M059J (cell line): ENCODE measurements at places on chromosomes 13 and 19. TPM values are rescaled to one million over a fixed set of nuclear protein-coding genes. Genes with fewer than 3 reads are reported as not detected.

The NOTCH3 gene
- total RNA-seq = 0.66 and 2.4 TPM in 2 replicates

The TEAD2 gene
- 17.4 and 20.3 TPM in 2 replicates for total RNA-seq

- DNase-seq = no peak
Measured at GRCh38 chr19:54011507-54012211, 20.2 kb downstream of the CACNG6 start.

DNA sequence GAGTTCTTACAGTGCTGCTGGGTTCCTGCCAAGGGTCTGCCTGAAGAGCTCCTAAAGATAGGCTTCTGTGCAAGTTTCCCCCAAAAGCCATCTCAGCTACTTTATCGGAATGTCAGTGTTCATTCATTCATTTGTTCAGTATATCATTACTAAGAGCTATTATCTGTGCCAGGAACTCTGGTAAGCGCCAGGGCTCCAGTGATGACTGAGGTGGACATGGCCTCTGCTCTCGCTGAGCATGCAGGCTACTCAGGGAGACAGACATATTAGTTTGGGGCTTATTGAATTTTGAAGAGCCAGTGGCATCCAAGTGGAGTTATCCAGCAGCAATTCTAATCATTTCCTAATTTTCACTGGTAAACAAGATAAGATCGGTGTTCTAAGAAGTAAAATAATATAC, 65.8 kb downstream of the DGKH start:
- no peak for DNase-seq

The LRP3 gene
- 2.0 and 2.1 TPM in 2 replicates for total RNA-seq

The OR7D4 gene
- not detected in 2 replicates for total RNA-seq

GRCh38 chr19:10730932-10731331, 13.1 kb downstream of the DNM2 start:
- DNase-seq = no peak

- no peak for DNase-seq
Measured at GRCh38 chr13:35285677-35286076, 190.8 kb downstream of the MAB21L1 start.

DNA sequence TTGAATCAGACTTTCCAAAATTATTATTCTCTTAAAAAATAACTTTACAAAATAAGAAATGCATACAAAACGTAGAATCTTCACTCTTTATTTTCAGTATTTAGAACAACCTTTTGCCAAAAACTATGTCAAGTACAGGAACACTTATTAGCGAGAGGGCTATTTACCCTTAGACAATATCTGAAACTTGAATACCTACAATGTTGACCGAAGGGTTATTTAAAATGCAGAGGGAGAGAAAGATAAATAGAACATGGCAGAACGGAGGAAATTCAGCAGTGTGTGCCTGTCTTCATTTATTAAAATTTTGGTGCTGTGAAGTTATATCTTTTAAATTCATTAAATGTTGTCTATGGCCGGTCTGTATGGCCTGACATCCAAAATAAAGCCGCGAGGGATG, 198.8 kb downstream of the EFNB2 start:
- DNase-seq = no peak

The FGF22 gene
- total RNA-seq = not detected in 2 replicates

DNA sequence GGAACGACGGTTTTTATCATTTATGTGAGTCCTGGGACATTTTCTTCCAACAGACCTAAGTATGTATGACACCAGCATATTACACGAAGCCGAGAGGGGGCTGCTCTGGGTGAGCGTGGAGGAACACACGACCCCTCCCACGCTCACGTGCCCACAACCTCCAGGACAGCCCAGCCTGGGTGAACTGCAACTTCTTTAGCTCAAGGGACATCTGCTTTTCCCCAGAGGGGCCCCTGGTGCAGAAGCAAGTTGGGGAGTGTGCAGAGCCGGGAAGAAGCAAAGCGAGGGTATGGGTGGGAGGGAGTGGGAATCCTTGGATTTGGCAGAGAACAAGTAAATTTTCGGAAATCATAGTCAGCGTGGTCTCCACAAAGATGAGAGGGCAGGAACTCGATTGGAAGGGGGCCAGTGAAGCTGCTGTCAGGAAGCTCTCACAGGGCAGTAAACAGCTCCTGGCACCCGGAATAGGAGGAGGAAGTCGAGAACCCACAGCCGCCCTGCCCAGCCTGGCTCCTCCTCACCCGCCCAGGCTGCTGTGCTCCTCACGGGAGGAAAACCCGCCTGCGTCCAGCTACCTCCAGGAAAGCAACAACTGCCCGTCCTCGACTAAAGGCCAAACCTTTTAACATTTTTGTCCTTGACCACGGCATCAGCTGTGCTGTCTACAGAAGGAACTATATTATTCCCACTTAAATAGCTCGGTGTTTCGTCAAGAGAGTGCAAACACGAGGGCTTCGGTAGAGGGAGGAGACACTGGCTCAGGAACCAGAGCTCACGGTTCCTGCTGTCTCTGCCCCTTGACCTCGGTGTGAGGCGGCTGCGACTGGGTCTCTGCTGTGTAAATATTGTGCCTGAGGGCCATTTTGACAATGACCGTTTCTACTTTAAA, 17.2 kb upstream of the CFAP97D2 start:
- no peak for DNase-seq

DNA sequence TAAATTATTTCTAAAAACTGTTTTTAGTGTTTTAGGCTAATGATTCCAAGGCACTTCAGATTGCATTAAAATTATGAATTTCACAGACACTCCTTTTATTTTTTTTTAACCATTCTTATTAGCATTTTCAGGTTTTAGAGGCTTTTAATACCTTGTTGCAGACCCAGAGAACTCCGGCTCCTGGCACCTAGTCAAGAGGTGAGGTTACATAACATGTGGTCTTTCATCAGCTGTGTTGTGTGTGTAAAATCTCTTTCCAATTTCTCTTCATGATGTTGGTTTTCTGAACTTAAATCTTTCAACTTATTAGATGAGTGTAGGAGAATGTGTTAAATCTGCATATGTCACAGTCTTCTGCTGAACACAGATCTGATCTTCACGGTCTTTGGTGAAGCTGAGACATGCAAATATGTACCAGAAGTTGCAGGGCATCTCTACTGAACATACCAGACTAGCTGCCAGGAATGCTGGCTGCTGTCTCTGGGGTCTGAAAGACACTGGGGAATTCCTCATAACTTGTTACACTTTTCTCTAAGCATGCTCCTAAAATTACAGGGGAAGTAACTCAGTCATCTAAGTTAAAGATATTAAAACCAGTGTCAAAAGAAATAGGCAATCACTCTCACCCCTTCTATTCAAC, 1165.3 kb downstream of the EFNB2 start:
- no peak for DNase-seq

DNA sequence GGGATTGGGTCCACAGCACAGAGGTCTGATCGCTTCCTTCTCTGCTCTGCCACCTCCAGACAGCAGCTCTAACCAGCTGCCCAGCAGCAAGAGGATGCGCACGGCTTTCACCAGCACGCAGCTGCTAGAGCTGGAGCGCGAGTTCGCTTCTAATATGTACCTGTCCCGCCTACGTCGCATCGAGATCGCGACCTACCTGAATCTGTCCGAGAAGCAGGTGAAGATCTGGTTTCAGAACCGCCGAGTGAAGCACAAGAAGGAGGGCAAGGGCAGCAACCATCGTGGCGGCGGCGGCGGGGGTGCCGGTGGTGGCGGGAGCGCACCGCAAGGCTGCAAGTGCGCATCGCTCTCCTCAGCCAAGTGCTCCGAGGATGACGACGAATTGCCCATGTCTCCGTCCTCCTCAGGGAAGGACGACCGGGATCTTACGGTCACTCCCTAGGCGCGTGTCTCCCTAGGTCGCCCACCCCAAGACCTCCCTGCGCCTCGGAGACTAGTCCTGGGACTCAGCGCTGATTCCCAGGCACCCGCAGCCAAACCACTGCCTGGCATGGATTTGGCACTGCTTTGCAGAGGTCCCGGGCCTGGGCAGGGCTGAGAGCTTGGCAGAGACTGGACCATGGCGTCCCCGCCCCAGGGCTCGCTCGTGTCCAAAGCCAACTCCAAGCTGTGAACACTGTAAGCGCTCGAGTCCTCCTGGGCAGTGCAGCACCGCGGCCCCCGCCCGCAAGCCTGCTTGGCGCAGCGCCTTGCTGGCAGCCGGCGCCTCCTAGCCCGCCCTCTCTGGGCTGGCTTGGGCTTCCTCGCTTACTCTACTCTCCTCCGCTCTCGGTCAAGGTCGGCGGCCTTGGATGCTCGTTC, 1.5 kb downstream of the GSX1 start:
- DNase-seq = no peak

DNA sequence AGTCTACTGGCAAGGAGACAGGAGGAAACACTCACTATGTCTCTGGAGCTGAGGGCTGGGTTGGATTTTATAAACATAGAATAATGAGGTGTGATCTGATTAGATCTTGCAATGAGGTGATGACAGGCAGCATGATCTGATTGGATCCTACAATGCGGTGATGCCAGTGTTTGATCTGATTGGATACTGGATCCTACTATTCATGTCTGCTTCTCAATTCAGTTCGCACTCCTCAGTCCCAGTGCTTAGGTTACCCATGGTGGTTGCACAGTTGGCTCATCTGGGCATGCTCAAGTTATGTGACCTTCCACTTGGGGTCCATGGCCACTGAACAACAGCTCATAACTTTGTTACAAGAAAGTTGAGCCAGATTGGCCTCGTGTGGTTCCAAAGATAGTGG, 469.5 kb downstream of the TSHZ3 start:
- no peak for DNase-seq

The ZNF829 gene
- total RNA-seq = 2.1 and 3.0 TPM in 2 replicates

The CPB2 gene
- not detected in 2 replicates for total RNA-seq

DNA sequence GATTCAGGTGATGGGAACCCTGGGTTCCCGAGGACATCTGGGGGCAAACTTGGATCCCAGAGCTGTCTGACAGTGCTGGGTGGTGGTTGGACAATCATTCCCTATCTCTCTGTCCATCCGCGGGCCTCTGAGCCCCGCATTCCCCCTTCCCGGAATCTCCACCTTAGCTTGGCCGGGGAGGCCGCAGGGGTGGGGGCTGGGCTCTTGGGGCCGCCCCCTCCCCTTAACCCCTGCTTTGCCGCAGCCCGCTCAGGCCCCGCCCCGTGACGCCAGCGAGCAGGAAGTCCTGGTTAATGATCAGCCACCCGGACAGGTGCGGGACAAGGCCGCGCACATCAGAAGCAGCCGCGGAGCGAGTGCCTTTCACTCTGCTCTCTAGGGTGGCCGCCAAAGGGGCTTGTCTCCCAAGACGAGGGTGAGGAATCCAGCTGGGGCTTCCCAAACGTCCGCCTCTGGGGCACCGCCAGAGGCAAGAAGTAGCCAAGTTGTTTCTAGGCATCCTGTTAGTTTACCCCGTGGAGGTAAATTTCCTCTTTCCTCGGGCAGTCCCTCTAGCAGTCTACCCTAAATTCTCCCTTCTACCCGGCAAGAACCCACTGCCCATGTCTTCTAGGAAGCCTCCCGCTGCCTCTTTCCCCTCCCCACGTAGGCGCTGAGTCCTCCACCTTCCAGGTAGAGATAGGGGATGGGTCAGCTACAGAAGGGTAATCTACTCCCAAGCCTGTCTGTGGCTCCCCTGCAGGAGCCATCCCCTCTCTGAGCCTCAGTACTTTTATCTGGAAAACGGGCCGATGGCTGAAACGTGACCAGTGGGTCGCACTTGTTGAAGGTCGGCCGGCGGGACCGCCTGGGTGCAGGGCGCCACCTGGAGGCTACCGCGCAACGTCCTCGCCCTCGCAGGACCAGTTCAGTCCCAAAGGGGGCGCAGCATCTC, 3.0 kb downstream of the IRF2BP1 start:
- no peak for DNase-seq

The POSTN gene
- total RNA-seq = 17.5 and 25.1 TPM in 2 replicates

GRCh38 chr13:90834700-90835099, 512.8 kb upstream of the MIR17HG start:
- DNase-seq = no peak

The ZSWIM4 gene
- 3.6 and 12.2 TPM in 2 replicates for total RNA-seq

GRCh38 chr19:646779-647565, 7.3 kb downstream of the FGF22 start:
- no peak for DNase-seq

GRCh38 chr19:591099-591958, 1.6 kb downstream of the HCN2 start:
- no peak for DNase-seq

DNA sequence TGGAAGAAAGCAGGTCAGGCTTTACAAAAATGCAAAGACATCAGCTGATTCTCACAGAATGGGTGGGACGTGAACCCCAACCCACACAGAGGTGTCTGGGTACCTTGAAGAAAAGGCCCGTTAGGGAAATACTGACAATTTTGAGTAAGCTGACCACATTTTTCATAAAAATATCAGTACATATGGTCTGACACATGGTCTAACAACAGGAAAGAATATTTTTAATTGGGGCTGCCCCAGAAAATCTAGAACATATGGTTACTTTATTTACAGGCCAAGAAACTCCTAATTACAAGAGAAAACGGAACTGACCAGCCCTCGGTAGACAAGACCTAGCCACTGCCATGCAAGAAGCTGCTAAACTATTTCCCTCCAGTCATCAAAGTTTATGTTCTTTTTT, 48.7 kb upstream of the ITM2B start:
- no peak for DNase-seq

The SULT2A1 gene
- not detected in 2 replicates for total RNA-seq

DNA sequence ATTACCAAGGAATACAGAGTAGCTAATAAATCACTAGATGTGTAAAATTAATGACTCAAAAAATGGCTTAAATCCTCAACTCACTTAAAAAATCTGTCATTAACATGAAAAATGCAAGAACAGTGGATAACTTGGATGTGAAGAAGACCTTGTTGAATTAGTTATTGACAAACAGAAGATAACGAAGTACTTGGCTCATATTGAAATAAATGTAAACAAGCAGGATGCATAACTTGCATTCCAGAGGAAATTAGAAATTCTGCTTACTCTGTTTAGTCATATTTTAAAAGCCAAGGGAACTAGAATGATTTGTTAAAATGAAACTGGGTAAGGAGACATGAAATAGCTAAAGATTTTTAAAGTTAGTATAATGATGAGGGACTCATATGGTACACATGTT, 1812.2 kb downstream of the PCDH9 start:
- no peak for DNase-seq

The ZNF211 gene
- 12.2 and 13.1 TPM in 2 replicates for total RNA-seq

The ADGRE3 gene
- not detected in 2 replicates for total RNA-seq

DNA sequence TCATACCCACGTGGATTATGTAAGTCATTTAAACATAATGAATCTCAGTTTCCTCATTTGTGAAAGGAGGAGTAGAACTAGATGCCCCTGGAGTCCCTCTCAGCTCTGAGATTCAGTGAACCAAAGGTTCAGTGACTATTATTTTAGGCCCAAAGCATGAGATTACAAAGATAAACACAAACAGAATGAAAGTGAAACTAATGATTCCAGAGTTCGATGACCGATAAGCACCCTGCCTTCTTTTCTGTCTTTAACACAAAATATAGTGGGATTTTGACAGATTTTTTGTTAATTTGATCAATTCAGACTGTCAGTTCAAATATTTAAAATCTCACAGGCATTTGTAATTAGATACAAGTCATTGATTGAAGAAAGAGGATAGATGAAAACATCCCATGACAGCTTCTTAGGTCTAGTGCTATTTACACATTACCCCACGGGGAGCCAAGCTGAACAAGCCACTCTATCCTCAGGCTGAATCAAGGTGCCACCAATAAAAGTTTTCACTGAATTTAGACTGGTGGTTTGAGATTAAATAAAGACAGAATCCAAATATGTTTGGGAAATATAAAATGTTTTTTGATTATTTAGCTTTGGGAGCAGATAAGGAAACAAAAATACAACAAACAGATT, 64.6 kb upstream of the RAP2A start:
- DNase-seq = peak; percentile 26
